GM12865 (cell line): ENCODE measurements at places on chromosomes 13 and 19.

DNA sequence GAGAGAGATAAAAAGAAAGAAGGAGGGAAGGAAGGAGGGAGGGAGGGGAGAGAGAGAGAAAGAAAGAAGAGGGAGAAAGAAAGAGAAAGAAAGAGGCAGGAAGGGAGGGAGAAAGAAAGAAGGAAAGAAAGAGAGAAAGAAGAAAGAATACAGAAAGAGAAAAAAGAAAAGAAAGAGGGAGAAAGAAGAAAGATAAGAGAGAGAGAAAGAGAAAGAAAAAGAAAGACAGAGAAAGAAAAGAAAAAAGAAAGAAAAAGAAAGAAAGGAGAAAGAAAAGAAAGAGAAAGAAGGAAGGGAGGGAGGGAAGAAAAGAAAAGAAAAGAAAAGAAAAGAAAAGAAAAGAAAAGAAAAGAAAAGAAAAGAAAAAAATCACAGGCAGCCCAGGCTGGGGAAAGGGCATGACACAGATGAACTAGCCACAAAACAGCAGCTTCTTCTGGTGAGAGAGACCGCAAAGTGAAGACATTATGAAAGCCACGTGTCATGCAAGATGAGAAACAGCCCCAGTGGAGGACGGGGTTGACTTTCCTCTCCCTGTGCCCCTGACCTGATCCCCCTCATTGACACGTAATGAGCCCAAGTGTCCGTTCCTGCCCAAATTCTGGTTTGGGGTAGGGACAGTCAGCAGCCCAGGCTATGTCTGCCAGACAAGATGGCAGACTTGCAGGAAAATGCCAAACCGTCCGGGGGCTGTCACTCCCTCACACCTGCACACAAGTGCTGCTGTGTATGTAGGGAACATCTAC lies 102.1 kb downstream of the INSR start:
- DNase-seq: peak; percentile 78

GRCh38 chr13:25948910-25949309 lies 102.9 kb downstream of the SHISA2 start:
- no peak for DNase-seq

DNA sequence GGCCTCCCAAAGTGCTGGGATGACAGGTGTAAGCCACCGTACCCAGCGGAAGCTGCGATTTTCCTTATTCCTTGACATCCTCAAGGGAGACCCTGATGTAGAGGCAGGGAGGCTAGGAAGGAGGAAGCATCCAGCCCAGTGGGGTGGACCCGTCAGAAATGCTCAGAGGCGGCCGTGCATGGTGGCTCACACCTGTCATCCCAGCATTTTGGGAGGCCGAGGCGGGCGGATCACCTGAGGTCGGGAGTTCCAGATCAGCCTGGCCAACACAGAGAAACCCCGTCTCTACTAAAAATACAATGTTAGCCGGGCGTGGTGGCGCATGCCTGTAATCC lies 11.6 kb downstream of the GZMM start:
- no peak for DNase-seq

DNA sequence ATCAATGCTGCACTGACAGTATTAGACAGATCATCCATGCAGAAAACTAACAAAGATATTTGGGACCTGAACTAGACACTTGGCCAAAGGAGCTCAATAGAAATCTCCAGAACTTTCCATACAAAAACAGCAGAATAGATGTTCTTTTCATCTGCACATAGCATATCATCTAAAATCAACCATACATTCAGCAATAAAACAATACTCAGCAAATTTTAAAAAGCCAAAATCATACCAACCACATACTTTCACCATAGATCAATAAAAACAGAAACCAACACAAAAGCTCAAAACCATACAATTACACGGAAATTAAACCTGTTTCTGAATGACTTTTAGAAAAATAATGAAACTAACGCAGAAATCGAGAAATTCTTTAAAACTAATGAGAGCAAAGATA lies 592.6 kb downstream of the SLITRK5 start:
- no peak for DNase-seq

GRCh38 chr19:54888239-54888638 lies 14.2 kb downstream of the FCAR start:
- DNase-seq: no peak

DNA sequence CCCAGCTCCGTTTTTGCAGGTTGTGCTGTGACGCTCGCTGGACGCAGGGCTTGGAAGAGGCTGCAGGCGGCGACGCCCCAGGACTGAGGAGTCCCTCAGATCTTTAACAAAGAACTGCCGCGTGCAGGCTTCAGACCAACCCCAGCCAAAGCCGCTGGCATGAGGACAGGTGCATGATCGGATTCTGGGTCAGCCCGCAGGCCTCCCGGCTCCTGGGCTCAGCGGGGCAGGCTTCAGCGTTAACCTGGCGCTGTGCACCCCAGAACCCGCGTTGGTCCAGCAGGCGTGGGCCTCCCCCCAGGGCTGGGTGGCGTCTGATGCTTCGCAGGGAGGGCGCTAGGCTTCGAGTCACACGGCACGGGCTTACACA lies 920 bp upstream of the TIMM13 start:
- DNase-seq: no peak
